Activated effector memory CD4-positive, alpha-beta T cell treated with Interleukin-2 at 50 U/mL for 16 hours (primary cell): ENCODE measurements at places on chromosomes 13 and 19.

- no peak for DNase-seq
These were observed 16.8 kb downstream of the CEBPG start for GRCh38 chr19:33390101-33390907.

- no peak for DNase-seq
These were observed 861.2 kb downstream of the UQCRFS1 start for GRCh38 chr19:28351761-28352160.

DNA sequence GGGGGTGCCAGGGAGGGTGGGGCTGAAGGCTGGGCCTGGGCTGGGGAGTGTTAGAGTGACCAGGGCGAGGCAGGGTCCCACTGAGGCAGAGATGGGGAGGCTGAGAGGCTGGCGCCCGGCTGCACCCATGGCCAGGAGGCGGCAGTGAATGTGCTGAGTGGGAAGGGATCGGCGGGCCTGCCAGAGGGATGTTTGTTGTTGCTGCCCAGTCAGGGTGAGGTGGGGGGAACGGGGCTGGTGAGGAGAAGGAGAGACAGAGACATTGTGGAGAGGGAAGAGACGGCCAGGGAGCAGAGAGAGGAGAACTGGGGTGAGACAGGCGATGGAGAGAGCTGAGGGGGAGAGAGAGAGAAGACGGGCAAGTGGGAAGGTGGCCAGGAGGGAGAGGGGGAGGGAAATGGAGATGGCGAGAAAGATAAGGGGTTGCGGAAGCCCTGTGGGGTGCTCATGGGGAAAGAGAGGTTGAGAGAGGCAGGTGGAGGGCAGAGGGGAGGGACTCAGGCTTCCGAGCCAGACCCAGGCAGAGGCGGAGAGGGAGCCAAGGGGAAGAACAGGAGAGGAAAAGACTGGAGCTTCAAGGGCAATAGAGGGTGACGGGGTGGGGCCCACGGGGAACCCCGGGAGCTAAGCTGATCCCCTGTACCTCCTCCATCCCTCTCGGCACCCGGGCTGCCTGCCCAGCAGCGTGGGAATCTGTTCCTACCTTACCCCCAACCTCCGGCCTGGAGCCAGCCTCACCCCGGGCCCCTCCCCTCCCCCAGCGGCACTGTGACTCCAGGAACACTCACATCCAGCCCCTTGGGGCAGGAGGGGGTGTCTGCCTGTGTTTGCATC lies 690 bp upstream of the B3GNT8 start:
- peak; percentile 38 for DNase-seq

- DNase-seq: no peak
These were observed 972.0 kb upstream of the PCDH20 start for GRCh38 chr13:62387647-62388046.

DNA sequence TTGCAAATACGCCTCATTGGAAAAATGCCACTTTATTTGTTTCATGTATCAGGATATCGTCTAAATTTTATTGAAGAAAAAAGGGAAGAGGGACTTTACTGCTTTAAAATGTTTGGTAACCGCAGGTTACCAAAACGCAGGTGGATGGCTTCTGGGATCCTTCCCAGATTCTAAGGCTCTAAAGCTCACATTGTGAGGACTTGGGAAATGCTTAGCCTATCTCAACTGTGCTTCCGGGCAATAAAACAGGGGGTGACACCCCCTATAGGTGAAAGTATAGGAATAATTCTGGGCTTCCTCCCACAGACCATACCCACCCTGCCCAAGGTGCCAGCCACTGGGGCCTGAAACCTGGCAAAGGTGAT lies 73.2 kb upstream of the IPO5 start:
- DNase-seq: no peak

DNA sequence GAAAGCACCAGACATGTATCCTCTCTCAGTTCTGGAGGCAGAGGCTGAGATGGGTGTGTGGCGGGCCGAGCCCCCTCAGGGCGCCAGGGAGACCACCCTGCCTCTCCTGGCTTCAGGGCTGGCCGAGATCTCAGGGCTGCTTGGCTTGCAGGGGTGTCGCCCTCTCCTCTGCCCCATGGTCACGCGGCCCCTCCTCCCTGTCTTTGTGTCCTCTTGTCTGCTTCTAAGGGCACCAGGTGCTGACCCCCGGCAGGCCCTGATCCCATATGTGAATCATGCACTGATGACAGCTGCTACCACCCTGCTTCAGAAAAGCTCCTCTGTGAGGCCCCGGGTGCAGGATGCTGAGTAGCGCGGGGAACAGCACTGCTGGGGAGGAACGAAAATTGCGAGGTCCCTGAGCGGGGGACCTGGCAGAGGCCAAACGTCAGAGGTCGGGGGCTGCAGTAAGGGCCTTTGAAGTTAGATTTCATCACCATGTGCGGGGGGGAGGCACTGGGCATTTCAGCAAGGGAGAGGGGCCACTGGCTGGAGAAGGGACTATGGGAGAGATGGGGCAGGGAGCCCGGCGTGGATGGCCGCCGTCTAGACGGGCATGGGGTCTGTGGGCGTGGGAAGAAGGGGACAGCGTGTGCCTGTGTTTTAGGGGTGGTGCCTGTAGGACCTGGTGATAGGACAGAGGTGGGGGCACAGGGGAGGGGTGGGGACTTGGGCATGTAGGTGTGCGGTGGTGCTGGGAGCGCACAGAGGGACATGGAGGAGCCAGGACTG lies 125.2 kb downstream of the KDM4B start:
- DNase-seq: no peak

- DNase-seq: no peak
These were observed 169.0 kb upstream of the UFM1 start for GRCh38 chr13:38180670-38181069.

DNA sequence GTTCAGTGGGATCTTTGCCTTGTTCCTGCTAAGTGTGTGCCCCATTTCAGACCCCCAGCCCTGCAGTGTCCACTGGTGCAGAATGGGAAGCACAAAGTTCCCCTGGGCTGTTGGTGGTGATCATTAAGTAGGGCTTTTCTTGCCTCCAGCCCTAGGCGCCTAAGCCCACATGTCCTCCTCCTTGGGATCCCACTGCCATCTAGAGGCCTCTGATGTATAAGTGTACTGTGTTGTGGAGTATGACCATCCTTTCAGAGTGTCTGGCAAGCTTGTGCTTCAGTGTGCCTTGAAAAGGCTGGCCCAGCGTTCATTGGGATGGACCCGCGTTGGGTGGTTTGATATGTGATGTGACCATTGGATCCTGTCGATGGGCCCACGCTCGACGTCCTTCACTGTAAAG lies 71.2 kb downstream of the WASF3 start:
- DNase-seq: no peak

GRCh38 chr13:59360108-59360507 lies 803.6 kb downstream of the DIAPH3 start:
- no peak for DNase-seq

- no peak for DNase-seq
These were observed 730.4 kb downstream of the OLFM4 start for GRCh38 chr13:53759016-53759415.

DNA sequence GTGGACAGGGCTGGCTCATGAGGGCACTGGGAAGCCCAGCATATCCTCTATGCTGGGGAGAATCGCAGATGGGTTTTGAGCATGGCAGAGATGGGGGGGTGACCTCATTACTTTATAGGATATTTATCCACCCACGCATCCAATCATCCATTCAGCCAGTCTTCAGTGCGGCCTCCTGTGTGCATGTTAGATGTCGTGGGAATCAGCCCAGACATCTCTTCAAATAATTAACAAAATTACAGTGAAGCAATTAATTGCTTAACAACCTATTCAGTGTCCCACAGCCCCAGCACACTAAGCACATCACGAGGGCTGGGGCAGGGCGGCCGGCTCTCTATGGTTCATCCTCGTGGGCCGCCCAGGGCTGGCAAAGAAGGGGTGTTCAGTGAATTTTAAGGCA lies 21.6 kb downstream of the LIG1 start:
- no peak for DNase-seq

DNA sequence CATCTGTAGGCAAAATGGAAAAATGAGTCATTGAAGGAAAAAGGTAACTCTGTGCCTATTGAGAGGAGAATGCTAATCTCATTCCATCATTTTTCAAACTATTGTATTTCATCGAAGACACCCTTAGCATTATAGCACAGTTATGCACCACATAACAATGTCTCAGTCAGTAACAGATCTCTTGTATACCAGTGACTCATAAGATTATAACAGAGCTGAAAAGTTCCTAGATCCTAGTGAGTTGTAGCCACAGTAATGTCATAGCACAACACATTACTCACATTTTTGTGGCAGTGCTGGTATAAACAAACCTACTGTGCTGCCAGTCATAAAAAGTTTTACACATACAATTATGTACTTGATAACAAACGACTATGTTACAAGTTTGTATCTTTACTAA lies 1077.6 kb downstream of the DIAPH3 start:
- no peak for DNase-seq

DNA sequence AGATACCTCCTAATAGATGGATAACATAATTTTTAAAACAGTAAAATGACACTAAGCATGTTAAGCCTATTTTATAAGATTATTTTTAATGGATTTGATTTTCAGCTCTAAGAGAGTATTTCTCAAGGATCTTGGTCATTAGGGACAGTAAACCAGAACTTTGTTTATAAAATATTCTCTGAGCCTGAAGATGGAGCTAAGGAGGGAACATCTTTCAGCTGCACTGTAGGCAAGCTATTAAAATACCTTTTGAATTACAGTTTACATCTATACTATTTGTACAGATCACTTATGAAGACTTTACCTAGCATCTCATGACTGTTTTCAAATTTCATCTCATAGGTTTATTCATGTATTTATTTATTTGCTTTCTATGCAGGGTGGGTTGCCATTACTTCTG lies 345.3 kb downstream of the MYO16 start:
- DNase-seq: no peak

DNA sequence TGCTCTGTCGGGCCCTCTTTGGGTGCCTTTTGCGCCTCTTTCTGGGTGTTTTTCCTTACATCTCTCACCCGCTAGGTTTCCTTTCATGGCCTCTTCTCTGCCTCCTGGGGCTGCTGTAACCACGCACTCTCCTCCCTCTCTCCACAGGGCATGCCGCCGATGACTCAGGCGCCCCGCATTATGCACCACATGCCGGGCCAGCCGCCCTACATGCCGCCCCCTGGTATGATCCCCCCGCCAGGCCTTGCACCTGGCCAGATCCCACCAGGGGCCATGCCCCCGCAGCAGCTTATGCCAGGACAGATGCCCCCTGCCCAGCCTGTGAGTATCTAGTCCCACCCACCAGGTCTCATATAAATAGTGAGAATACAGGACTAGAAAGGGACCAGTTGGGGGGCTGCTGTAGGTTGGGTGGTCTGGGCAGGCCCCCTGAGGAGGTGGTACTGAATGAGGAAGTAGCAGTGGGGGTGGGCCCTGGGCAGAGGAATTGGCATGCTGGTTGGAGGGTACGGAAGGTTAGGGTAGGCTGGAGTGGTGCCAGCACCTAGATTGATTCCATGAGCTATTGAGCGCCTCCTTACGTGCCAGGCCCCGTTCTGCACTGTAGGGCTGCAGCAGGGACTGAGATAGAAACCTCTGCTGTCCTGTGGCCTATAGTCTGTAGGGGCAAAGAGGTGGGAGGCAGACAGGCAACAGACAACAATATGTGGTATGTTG lies 11.9 kb downstream of the SNRPA start:
- no peak for DNase-seq

DNA sequence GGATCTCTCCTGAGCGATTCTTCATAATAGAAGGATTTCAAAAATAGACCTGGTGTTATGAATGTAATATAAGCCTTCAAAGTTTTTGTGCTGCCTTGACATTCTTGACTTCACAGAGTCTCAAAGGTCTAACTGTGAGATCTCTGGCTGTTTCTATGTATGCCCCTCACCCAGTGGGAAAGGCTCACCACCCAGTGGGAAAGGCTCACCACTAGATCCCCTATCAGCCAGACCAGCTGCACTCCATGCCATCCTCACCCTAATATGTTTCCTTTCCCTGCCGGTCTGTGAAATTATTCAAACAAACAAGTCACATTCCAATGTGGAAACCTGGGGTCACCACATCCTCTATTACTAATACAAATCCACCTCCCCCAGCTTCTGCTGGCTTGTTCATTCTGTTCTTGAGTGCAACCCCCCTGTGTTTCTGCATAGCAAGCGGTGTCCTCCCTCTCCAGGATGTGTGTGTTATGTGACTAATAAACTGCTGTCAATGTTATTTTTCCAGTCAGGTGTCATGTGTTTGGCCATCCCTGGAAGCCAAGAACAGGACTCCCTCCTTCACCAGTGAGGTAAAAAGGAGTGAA lies 13.8 kb upstream of the SLITRK1 start:
- no peak for DNase-seq

- no peak for DNase-seq
These were observed 1.4 kb downstream of the UPF1 start for GRCh38 chr19:18833141-18833476.

DNA sequence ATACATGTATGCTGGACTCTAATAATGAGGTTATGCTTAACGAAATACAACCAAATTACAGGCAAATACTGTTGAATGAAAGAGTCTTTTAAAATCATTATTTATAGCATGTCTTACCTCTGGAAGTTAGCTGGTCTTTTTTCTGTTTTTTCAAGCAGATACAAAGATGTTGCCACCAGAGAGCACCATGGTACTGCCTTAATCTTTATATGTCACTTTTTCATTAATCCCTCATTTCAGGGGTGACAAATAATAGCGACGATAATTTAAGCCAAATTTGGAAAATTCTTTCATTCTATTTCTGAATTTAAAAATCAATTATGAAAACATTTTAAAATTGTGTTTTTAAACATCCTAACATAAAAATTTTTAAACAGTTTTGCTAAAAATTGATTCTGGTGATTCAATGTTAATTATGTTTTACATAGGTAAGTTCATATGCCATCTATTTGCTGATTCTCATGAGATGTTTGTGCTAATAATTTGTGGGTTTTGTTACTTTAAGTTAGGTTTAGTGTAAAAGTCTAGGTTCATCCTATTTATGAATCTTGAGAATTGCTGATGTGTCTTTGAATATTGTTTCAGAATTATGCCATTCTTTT lies 379.3 kb upstream of the SGCG start:
- DNase-seq: no peak

DNA sequence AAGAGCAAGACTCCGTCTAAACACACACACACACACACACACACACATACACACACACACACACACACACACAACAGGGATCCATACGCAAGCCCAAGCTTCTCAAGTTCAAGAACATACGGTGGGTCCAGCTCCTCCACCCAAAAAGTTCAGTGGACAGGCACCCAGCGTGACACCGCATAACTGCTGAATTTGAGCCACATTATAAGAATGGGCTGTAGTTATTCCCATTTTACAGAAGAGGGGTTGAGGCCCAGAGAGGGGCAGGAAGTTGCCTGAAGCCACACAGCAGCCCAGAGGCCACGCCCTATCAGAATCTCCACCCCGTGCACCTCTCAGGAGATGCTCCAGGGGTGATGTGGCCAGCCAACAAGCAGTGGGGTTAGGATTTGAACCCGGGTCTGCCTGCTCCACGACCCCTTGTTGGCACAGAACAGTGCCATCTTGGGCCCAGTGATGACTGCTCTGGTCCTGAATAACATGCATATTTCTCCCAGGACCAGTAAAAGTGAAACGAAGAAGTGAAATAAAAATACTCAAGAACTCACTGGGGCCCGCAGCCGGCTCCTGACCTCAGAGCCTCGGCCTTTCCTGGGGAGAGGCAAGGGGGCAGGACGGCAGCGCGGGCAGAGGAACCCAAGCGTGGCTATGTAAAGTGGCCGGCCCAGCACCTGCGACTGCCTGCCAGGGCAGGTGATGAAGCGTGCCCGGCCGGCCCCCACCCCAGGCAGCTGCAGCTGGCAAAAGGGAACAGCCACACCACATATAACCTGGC lies 61.9 kb downstream of the AP1M1 start:
- no peak for DNase-seq
